ENCODE measurements at places on chromosomes 11 and 22. TPM values are rescaled to one million over a fixed set of nuclear protein-coding genes. Genes with fewer than 3 reads are reported as not detected.

LPXN gene
- total RNA-seq, result 2.1 TPM

RASGRP2 gene
- total RNA-seq, result 40.3 TPM

CRYBB1 gene
- total RNA-seq, result 4.6 TPM

LRRC4C gene
- total RNA-seq, result 0.41 TPM

OR10G8 gene
- not detected for total RNA-seq

TOLLIP gene
- 25.8 TPM for total RNA-seq

MB gene
- 0.50 TPM for total RNA-seq

MCHR1 gene
- 0.57 TPM for total RNA-seq

DNAJB13 gene
- total RNA-seq, result 0.18 TPM

- no peak for DNase-seq
These were observed 15.4 kb downstream of the RASD2 start for GRCh38 chr22:35555946-35556547.

DNA sequence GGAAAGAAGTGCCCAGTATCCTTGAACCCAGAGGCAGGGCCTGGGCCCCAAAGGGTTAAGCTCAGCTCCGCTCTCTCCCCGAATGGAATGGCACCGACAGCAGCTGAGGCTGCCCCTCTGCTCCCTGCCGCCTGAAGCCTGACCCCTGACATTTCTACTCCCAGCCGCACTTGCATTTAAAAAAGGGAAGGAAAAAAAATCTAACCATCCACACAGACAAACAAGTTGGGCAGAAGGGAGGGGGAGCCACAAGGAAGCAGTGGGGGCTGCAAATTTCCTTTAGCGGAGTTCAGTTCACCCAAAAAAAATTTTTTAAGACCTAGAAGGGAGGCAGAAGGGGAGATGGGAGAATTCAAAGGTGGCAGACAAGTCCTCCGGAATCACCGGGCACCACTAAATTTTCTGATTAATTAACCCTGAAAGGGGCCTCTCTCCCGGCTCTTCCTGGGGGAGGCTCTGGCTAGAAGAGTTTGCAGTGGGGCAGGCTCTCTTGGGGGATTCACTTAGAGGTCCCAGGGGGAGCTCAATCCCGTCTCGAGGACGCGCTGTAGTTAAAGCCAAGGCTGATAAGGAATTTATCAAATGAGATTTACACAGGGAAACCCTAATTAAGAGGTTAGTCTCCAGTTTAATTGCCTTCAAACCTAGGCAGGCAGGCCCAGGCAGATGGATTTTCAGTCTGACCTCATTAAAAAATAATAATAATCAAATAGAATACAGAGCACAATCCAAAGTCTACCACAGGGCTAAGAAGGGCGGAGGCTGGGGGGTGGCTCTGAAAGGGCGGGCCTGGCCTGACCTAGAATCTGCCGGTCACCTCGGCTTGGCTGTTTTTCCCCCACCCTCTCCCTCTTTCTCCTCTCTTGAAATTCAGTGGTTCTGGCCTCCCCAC is 25.6 kb downstream of the MN1 start:
- no peak for DNase-seq

GRCh38 chr22:46971099-46971763 is 208.8 kb downstream of the TBC1D22A start:
- no peak for DNase-seq

DNA sequence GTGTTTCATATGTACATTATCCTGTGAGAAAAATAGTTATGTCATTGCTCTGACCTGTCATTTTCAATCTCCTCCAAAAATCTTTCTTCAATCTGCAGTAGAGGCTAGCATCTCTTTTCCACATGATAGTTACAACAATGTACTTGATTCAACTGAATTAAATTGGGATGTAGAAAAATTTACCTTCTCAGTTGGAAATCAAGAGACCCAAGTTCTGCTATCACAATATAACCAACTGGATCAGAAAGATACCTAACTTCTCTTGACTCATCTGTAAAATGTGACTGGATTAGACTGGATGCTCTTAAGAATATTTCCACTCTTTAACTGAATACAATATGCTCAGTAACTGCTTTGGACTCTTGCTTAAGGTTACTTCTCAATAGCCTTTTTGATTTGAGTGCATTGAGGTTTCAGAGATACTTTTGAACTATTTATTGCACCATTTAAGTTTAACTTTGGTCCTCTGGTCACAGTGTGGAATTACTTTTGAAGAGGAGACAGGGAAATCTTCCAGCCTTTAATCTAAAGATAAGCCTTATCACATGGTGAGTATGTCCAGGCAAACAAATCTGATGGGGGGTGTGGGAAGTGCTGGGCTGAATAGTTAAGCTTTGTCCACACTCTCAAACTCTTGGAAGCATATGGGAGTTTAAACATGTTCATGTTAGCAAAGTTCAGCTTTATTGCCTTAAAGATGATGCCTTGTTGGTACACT is 82.3 kb downstream of the YAP1 start:
- no peak for DNase-seq

DNA sequence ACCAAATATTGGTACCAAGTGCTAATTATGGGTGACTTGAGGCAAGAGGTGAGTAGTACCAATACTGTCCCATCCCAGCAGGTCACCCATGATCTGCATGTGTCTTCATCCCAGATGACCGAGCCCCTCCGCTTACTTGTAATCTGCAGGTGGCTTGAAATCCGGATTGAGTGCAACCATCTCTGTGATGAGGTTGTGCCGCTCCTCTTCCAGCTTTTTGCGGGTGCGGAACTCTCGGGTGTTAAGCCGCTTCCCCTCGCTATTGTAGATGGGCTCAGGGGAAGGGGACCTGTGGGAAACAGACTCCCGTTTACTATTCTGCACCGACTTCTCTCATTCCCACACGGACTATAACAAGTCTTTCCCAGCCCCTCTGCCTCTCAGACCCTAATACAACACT is 8.2 kb downstream of the SF1 start:
- DNase-seq, result peak; percentile 5

DNA sequence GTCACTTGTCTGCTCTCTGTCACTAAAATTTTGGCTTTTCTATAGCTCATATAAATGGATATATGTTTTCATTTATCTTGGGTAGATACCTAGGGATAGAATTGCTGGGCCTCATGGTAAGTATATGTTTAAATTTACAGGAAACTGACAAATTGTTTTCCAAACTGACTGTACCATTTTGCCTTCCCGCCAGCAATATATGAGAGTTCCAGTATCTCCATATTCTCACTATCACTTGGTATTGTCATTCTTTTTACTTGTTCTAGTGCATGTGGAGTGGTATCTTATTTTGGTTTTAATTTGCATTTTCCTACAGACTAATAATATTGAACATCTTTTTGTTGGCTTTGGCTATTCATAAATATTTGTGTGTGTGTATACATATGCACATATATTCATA is 101.7 kb downstream of the TMEM135 start:
- no peak for DNase-seq

GRCh38 chr11:7858006-7858405 is 61.3 kb upstream of the OR5P2 start:
- no peak for DNase-seq

- DNase-seq, result no peak
These were observed 26.5 kb downstream of the SCGB1A1 start for GRCh38 chr11:62445314-62445740.

- DNase-seq, result no peak
These were observed 25.6 kb upstream of the PKNOX2 start for GRCh38 chr11:125138966-125139365.

- no peak for DNase-seq
These were observed 395.6 kb downstream of the LARGE1 start for GRCh38 chr22:33524511-33525260.

- DNase-seq, result no peak
These were observed 706.9 kb upstream of the LUZP2 start for GRCh38 chr11:23789938-23790371.

GRCh38 chr11:12280838-12281565 is 96.4 kb upstream of the PARVA start:
- no peak for DNase-seq

DNA sequence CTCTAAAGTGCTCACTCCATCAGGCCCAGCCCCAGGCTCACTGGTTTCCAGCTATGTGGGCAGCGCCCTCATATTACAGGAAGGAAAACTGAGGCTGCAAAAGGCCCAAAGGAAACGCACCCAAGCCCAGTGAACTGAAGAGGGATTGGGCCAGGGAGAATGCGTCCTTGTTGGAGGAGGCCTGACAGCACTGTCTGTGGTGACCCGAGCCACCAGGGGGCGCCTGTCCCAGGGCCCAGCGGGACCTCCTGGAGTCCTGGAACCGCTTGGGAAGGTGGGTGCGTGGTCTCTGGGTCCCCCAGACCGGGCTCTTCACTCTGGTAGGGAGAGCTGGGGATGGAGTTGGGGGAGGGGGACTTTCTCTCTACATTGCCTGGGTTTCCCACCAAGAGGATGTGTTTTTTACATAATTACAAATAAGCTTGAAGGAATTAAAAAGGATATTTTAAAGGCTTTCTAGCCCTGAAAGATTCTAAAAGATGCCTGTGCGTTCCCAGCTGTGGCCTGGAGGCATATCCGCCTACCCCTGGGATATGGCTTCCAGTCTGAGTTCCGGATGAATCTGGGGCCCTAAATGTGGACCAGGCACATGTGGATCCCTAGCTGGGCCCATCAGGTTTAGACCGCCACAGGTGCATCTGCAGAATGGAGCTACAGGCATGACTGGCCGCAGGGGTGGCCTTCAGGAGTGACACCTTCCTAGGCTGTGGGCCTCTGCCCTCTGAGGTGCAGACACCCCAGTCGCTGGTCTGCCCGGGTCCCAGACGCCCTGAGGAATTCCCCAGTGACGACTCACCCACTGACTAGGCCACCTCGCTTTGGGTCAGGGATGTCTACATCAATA is 4.2 kb downstream of the SPI1 start:
- peak; percentile 90 for DNase-seq

- DNase-seq, result no peak
These were observed 2.1 kb downstream of the GLYATL1B start for GRCh38 chr11:59088162-59088561.
